ENCODE measurements at places on chromosomes 7 and 10. TPM values are rescaled to one million over a fixed set of nuclear protein-coding genes. Genes with fewer than 3 reads are reported as not detected.
A peak's percentile ranks its signal among the peaks of the same experiment; 100 is the strongest.

DNA sequence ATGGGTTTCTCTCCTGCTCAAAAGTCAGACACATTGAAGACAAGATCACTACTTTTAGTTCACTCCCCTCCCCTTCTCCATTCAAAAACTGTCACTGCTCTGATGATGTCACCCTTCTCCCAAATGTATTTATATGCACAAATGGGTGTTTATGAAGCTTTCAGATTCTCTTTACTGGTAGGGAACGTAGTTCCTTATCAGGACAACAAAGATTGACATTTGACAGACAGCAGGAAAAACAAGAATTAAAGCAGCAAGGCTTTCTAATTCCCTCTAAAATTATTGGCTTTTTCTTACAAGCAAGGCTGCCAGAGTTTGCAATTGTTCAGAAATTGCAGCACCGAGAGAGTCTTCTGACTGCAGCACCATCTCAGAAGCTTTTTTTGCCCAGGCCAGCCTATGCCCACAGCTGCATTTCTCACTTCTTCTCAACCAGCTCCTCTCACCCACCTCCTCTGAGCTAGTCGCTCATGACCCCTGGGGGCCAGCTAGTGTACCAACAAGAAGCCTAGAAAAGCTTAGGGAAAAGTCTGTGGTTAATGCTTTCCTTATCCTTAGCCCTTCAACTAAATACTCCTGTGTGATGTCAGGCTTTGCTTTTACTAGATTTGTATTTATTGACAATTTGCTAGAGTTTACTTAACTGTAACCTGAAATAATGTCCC, 265.1 kb downstream of the HTR7 start:
- peak; percentile 11 for DNase-seq

GRCh38 chr10:103612462-103613365, 119.2 kb downstream of the NEURL1 start:
- DNase-seq: no peak

SMKR1 gene
- total RNA-seq: 0.22 TPM

DNA sequence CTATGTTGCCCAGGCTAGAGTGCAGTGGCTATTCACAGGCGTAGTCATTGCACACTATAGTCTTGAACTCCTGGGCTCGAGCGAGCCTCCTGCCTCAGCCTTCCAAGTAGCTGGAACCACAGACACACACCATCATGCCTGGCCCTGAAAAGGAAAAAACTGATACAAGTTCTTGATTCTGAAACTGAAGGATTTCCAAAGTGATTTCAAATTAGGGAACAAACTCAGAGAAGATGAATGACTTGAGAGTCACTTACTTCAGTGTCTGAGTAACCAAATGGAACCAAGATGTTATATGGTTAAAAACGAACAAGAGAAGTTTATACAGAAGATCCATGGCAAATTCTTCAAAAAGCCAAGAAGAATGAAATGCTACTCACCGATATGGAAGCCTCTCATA, 14.4 kb downstream of the CWF19L1 start:
- DNase-seq: no peak

DNA sequence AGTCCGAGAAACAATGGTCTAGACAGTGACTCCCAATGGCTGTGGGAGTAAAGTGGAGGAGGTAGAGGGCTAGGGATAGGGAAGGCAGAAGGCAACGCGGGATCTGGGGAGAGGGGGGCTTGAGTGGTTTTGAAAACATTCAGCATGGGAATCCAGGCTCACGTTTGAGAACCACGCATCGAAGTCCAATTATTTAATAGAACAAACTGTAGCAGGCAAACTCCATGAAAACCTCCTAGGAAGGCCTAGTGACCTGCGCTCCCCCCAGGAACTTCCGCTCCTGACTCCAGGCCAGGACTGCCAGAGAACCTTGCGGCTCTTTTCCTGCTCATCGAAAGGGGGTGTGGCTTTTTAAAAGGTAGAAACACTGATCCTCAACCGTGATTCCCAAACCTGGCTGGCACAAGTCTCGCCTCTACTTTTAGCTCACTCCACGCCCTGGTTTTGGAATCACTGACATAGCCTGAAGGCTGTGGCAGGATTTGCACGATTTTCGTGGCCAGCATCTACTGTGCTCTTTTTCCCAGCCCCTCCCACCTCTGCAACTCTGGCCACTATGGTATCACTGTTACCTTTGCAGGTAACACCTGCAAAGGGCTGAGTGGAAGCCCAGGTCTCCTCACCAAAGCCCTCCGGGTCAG, 43.4 kb downstream of the MYOF start:
- peak; percentile 66 for DNase-seq

NFE2L3 gene
- total RNA-seq: 10.3 TPM

DNA sequence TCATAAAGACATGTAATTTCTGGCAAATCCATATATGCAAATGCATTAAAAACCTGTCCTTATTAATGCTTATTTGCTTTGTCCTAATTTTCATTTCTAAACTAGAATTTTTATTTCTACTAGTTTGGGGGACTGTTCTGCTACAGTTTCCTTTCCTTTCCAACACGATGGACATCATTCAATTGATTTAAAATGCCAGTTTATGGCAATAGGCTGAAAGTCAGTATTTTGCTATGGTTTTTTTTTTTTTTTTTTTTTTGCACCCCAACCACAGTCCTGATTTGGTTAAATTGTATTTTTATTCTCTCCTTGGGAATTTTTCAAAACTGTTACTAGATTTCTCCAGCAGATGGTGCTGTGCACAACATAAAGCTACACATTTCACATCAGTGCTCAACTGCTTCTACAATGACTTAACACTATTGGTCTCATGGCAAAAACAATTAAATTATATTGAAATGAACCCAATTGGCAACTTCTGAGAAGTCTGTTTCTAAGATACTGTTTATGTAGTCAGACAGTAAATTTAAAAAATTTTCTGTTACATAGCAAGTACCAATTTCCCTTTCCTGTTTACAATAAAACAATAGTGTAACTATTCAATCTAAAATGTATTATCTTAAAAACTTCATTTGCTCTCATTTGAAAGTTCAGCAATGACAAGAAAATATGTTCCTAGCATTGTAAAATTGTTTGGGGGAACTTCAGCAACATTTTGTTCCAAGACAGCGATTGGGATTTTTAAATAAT, 193.8 kb upstream of the CCDC6 start:
- peak; percentile 78 for DNase-seq

- no peak for DNase-seq
Measured at GRCh38 chr10:22945934-22946673, 18.3 kb downstream of the ARMC3 start.

DNA sequence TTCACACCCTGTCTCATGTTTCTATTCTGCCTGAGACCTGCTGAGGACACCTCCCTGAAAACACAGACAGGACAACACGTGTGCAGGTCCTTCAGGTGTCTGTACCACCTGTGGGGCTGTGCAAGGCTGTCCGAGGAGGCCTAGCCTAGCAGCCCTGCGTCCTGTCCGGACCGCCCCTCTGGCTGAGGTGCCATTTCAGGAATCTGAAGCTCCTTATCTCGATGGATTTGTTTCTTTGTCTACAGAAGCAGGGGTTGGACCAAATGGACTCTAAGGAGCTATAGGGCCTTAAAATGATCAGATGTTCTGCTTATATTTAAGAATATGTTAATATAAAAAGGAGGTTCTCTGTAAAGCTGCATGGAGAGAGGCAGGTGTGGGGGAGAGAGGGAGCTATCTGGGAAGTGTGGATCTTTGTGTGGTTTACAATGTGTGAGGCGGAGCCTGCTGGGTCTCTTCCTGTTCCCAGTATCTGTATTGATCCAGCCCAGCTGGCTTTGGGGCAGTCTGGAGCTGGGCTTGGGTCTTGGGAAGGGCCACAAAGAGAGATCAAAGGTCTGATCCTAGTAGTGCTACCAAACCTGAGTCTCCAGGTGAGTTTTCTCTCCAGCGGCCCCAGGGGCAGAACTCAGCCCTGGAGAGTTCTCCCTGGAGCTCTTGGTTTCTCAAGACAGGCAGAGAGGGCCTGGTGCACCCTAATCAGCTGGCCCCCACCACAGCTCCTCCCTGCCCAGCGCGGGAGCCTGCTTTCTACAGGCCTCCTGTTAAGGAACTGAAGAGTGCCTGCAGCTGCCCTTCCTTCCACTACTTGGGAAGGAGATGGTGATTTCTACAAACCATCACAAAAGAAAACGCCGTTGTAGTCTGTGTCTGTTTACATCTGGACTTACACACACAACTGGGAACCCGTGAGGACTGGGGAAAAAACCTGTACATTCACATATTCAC, 3.4 kb upstream of the MNX1 start:
- DNase-seq: no peak

DNA sequence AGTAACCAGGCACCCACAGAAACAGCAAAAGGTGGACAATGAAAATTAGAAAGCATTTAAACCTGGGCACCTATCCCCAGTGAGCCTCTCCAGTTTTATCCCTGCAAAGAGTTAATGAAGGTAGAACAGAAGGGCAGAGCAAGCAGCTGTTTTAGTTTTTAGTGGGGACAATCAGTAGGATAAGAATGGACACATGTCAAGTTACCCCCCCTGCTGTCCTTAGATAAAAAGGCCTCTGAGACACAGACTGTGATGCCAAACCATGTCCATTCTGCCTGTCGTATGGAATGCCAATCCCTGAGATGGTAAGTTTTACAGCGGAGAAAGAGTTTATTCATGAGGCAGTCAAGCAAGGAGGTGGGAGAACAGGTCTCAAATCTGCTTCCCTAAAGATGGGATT, 162.6 kb upstream of the AGR3 start:
- no peak for DNase-seq

DNA sequence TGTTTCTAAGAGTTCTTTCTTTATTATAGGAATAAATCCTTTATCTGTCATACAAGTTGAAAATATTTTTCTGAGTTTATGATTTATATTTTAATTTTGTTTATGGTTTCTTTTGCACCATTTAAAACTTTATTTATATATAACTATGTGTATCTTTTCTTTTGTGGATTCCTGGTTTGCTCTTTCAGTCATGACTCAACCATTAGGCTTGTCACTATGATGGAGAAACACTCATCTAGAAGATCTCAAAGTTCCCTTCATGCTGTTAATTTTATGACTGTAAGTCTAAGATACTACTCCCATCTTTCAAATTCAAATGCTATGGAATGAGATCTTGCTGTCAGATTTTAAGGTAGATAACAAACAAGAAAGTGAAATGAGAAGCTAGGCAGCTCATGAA, 199.5 kb downstream of the INHBA start:
- DNase-seq: no peak

DNA sequence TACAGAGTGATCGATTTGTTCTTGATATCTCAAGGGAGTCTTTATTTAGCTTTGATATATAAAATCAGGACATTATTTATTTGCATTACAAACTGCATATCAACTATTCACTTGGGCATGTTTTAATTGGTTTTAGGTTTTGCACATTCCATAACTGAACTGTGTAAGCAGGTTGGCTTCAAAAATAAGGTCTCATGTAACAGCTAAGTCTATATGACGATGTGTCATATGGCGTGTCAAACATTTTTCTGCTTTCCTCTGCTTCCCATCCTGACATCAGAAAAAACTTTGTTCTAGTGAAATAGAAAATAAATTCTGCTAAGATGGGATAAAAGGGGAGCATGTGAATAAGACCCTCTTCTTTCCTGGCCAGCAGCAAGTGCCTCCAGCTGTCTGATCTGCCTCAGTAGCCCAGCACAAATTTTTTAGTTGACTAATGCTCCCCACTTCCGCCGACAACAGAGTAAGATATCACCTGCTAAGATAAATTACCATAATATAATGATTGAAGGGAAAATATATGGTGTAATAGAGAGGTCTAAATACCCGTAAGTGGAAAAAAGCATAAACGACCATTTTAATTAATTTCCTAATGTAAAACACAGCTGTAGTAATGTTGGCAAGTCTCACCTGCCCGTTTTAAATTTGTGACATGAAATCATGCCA, 180.5 kb downstream of the TAX1BP1 start:
- no peak for DNase-seq

DNA sequence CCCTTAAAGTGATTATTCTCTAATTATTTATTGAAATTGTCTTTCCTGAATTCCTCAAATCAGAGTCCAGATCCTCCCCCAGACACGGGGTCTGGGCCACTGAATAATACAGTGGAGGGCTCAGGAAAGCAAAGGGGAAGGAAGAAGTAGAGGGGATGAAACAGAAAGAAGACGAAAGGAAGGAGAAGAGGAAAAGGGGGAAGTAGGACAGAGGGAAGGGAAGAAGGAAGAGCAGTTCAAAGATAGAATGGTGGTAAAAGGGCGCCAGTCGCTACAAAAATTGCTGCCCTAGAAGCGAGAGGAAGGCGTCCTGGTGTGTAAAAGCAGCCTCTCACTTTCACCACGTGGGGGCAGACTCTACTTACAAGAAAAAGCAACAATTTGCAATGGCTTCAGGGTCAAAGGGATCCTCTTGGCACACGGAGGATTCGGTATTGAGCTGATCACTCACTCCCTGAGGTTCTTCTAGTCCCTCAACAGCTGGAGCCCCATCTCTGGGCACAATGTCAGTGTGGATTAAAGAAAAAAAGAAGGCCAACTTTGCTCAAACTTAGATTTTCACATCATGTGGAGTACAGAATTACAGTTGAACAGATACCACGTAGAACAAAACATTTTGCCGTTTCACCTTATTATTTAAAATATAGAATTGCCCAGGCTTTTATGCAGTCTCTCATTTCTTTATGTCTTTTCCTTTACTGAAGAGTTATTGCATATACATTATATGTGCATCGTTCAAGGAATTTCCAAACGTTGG, 31.4 kb upstream of the NPVF start:
- DNase-seq: peak; percentile 81

DNA sequence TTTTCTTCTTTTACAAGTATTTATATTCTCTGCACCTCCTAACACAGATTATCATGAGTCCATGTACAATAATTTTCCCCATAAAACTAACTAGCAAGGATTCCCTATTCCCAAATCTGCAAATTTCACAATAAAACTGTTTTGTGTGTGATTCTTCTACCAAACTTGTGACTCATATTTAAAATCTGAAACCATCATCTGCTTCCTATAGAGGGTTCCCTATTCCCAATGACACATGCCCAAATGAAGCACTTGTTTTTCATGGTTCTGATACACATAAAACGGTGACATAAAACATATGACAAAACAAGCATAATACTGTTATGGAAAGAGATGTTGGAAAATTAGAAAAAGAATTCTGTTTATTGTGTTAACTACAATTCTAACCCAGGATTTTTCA, 657.6 kb downstream of the PARD3 start:
- no peak for DNase-seq

DNA sequence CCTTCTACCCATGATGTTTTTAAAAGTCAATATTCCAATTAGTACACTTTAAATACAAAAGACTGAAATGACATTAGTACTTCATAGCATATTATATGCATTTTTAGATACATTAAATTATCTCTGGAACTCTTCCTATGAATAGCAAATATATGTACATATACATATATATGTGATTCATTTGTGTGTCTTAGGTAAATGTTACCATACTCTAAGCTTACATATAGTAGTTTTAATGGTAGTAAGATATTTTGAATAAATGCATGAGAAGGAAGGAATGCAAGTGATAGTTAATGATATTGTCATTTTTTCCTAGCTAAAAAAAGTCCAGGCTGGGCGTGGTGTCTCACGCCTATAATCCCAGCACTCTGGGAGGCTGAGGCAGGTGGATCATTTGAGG, 46.0 kb upstream of the CSTF2T start:
- no peak for DNase-seq

VAX1 gene
- total RNA-seq: not detected

GRCh38 chr10:14971867-14972448, 12.8 kb downstream of the MEIG1 start:
- peak; percentile 43 for DNase-seq

SPDYE5 gene
- not detected for total RNA-seq

All from lung microvascular endothelial cell (primary cell).